NCI-H446 (cell line): ENCODE measurements at places on chromosomes 6 and 20.

- DNase-seq, result no peak
Measured at GRCh38 chr6:15423286-15423993, 177.6 kb downstream of the JARID2 start.

DNA sequence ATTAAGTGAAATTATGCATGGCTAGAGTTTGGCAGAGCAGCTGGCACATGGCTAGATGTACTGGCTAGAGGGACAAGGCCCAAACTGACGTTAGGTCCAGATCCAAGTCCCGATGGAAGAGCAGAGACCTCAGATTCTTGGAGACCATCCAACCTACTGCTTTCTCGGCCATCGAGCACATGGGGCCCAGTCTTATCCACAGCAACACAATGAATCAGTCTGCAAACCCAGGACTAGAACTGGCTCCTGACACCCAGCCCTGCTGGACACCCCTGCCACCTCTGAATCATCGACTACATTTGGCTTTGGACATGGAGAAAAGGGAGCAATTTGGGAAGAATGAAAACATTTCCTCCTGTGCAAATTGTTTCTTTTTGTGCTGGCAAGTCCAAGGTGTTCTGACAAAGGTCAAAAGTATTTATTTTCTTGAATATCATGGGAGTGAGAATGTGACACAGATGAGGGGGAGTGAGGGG is 23.9 kb upstream of the YWHAB start:
- no peak for DNase-seq

DNA sequence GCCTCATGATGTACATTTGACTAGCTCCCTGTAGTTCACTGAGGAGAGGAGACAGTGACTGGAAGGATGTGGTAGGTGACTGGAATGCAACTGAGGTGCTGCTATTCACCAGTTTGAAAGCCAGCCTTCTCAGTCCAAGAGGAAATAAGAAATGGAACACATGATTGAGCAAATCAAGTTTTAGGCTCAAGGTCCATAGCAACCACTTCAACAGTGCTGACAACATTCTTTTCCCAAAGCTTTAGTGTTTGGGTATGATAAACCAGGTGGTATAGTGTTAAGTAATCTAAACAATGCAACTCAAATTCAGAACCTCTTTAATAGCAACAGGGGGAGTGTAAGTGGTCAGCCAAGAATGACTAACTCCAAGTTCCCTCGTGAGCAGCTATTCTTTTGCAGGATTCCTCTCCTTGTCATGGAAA is 9.2 kb downstream of the ZHX3 start:
- no peak for DNase-seq

- DNase-seq, result no peak
Measured at GRCh38 chr6:10441004-10441654, 26.3 kb upstream of the TFAP2A start.

DNA sequence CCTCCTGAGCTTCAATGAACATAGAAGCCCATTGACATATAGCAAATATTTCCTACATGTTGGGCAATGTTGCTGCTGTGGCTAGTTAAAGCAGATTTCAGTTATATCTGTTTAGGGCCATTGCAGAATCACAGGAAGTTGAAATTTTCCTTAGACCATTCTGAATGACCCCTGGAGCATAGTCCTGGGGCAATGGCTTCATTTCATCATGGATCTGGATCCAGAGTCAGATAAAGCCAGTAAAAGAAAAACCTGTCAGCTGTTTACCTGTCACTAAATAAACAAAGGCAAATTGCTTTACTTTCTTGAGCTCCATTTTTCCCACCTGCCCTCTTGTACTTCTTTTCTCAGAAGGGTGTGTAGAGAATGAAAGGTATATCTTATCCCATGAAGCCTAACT is 494.0 kb upstream of the MAP3K7 start:
- DNase-seq, result no peak

DNA sequence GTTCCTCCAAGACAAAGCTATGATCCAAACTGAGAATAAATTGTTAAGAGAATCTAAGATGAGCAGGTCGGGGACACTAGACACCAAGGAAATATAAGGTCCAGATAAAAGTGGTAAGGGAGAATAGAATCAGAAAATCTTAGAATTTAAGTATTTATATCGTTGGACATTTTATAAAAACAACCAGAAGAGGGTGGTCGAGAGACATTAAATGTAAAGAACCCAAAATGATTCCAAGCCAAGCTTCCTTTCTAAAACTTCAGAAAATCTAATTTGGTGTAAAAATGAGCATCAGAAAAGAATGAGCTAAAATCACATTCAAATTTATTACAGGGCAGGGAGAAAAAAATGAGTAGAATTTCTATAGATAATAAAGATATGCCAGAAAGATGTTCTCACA is 97.8 kb upstream of the OGFRL1 start:
- peak; percentile 76 for DNase-seq

DNA sequence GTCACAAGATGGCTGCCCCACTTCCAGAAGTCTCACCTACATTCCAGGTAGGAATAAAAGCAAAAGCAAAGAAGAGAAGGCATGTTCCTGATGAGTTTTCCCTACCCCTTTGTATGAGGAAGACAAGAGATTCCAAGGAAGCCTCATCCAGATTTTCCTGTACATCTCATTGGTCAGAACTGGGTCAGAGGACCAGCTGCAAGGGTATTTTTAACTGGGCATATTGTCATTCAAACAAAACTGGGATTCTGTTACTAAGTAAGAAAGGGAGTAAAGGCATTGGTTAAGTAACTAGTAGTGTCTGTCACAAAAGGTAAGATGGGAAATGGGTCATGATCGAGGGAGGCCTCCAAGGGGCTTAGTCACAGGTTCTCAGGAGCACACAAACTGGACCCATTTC is 28.2 kb upstream of the RIMS4 start:
- no peak for DNase-seq

DNA sequence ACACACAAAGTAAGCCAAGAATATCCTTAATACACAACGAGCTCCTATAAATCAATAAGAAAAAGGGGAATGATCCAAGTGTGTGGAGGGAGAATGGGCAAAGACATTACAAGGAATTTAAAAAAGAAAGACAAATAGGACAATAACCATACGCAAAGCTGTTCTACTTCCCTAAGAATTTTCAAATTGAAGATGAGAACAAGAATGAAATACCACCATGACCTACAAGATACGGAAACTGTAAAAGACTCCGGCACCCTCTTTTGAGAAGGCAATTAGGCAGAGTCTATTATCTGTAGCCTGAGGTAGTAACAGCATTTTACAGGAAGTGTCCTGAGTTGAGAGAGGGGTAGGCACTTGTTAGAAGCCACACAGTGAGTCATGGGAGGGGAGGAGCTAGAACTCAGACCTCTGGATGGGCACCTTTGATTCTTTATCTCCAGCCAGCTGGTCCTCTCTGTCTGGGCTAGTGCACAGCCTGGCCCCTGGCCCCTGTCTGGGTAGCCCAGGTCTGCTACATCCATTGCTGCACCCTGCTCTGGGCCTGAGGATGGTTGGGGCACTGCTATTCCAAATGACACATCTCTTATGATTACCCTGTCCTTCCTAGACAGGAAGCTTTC is 15.3 kb downstream of the RSPO4 start:
- no peak for DNase-seq

- no peak for DNase-seq
Measured at GRCh38 chr6:169921853-169922824, 170.7 kb downstream of the ERMARD start.

DNA sequence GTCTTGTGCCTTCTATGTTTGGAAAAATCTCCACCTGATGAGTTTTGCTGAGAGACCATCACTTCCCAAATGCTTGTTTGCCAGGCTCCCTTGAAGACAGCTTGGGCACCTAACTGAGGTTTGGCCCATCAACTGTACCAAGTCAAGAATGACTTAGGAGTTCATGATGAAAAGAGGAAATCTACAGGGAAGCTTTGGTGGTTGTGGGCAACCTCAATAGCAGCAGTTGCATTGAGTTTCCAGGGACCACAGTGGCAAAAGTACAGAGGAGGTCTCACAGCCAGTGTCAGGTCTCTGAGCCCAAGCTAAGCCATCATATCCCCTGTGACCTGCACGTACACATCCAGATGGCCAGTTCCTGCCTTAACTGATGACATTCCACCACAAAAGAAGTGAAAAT is 49.7 kb upstream of the PHACTR1 start:
- no peak for DNase-seq

- DNase-seq, result no peak
Measured at GRCh38 chr20:49666911-49667310, 46.8 kb downstream of the B4GALT5 start.

DNA sequence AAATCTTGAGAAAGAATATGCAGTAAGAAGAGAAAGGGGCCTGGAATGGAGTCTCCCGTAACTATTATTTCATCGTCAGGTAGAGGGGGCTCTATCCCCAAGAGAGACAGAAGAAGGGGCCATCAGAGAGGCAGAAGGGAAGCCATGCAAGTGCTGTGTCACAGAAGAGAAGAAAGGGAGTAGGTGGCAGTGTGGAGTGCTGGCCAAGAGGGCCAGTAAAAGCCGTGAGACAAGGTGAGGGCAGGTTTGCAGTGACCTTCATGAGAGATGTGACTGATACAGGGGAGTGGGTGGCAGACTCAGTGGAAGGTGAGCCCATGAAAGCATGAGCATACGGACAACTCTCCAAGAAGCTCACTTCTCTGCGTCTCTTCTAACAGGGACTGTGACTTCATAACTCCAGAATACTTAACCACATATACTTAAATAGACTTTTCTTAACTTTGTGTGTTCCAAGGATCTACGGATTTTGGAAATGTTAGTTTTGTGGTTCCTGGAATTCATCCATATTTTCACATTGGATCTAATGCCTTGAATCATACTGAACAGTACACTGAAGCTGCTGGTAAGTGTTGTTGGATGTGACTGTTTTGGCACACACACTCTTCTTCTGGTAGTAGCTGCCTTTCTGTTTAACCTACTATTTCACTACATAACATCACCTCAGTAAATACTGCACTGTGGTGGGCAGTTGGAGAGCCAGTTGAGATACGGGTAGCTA is 15.6 kb downstream of the PM20D2 start:
- no peak for DNase-seq

DNA sequence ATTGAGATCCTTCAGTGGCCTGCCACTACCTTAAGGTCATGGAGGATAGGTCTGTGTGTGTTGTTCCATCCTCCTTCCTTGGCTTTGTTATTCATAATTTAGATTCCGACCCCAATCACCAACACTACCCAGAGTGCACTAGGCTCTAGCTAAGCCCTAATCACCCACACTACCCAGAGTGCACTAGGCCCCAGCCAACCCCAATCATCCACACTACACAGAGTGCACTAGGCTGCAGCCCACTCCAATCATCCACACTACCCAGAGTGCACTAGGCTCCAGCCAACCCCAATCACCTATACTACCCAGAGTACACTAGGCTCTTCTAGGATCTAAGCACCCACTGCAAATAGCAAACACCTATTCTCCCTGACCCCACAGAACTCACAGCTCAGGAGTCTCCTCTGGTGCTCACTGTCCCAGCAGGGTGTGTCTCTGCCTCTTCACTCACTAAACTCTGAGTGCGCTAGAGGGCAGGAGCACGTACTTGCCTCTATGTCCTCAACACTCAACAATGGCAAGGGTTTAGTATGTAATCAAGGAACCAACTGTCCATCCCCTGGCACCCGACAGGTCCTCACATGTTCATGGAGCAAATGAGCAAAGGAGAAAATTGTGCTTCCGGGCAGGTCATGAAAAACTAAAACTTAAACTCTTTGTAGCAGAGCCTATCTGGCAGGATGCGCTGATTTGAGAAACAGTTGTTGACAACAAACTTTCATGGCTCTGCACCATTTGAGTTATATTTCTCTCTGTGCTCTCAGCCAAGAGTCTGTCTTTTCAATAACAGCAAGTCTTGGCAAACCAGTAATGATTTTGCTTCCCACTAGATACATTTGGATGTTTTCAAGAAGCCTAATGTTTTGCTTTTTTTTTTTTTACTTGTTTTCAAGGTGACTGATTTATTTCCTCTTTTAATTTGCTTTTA is 54.3 kb downstream of the SLC22A23 start:
- no peak for DNase-seq

- DNase-seq, result no peak
Measured at GRCh38 chr6:101402622-101403031, 9.1 kb downstream of the GRIK2 start.

DNA sequence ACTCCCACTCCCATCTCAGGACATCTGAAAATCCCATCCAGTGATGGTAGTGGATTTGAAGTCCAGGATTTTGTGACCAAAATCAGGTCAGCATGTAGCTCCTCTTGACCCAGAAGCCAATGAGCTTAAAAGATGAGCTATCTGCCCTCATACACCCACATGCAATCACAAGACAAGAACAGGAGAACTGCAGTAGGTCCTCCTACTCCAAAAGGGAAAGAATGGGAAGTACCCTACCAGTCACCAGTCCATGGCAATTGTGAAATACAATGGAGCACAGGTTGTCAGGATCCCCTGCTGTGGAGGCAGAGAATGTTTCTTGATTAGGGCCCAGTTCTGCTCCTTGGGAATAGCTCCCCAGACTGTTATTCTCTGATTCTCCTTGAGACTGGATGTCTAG is 347.3 kb upstream of the CNR1 start:
- no peak for DNase-seq

DNA sequence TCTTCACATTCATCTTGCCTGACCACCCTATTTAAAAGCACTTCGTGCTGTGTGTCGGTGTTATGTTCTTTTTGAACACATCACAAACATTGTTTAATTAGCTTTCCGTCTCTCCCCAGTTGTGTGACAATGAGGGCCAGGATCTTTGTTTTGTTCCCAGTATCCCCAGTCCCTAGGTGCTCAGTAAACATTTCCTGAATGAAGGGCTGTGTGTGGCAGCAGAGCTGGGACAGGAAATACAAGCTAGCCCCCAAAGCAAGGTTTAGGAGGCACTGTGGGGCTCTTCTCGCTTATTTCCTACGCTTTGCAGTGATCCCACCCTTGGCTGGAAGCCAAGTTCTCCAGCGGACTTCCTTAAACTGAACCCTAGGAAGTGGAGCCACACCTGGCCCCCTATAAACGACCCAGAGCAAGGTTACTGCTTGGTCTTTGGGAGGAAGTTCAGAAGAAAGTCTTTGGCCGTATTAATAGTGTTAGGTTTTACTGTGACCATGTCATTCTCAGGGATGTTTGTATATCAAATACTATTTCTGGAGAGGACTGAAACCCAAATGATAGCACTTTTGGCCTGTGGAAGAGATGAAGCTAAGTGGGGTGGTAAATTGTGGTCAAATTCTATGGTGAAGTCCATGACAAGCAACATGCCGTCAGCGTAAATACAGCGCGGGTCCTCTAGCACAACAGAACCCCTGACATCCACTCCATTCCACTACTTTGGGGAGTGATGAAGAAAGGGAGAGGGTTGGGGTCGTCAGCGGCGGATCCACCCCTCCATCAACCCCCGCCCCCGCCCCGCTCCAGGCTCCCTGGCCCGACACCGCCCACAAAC is 570 bp upstream of the FANCE start:
- no peak for DNase-seq
